ENCODE measurements at places on chromosomes 7 and 10.

GRCh38 chr7:88072715-88073055 lies 138.6 kb downstream of the ADAM22 start:
- no peak for DNase-seq

DNA sequence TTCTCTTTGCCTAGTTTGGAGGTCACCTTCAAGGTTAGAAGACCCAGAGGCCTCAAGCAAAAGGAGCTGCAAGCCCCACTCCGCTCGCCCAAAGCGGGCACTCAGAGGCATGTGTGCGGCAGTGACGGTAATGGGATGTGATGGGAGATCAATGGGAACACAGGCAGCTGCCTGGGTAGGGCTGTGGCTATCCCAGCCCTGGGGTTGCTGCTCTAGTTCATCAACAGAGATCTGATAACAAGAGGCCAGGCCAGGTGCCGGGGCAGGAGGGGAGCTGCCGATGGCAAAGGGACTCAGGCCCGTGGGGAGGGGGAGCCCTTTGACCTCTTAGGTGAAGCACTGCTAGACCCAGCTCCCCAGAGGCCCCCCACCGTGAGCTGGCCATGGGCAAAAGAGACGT lies 52.0 kb upstream of the GNA12 start:
- no peak for DNase-seq

DNA sequence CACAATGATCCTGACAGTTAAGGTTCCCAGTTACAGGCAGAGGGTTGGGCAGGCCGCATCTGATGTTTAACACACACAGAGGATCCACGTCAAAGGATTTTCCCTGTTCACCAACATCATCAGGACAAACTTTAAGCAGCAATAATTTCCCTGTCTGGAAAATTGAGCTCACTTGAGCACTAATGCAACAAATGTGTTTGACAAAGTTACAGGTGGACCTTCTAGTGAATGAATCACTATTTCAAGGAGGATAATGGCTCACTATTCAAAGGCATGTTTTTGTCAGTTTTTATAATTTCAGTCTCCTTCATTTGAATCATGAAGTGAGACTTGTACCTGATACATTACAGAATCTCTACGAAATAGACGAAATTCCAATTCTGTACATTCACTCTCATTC lies 127.3 kb downstream of the DIP2C start:
- no peak for DNase-seq

DNA sequence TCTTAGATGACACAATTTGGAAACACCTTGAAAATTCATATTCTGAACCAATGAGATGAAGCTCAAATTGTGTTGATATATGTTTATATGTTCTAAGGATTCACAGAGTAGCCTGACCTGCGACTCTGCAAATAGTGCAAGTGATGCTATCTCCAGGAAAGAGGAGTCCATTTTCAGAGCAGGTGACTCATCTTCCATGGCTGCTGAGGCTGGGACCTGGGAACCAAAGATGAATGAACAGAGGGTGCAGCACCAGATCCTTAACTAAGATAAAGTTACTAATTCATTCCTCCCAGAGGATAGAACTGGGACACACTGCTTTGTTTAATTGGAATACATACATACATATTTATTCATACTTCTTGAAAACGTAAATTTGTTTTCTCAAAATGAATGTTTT lies 240.6 kb upstream of the SEMA3C start:
- peak; percentile 36 for DNase-seq

DNA sequence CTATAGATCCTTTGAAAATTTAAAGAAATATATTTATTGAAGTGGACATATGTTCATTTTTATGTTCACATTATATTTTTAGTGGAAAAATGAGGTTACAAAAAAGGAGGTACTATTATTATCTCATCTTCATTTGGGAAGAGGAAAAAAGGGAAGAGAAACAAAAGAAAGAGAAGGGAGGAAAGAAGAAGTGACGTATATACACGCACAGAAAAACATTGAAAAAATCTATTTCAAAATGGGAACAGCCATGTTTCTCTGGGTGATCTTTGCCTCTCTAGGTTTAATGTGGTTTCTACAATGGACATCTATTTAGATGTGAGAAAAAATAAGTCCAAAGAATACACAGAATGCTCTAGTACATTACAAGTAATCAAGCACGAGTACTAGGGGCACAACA lies 14.8 kb downstream of the ANK3 start:
- DNase-seq, result no peak

- DNase-seq, result peak; percentile 40
These were observed 253.1 kb upstream of the RHOBTB1 start for GRCh38 chr10:61197057-61197456.

GRCh38 chr7:50308532-50309385 lies 4.2 kb downstream of the IKZF1 start:
- DNase-seq, result no peak

DNA sequence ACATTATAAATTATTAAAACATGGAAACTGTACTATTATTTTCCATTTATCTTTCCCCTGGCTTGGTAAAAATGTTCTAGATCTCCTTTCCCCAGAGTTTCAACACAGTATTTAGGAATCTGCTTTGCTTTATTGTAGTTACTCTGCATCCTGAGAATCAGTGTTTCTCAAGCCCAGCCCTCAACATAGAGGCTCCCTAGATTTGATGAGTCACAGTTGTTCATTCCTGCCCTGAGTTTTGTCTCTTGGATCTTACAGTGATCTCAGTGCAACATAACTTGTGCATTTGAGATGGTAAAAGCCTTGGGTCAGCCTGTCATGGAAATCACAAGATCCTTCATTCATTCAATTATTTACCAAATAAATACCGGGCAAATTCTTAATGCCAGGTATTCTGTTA lies 63.0 kb downstream of the VAX1 start:
- DNase-seq, result no peak

DNA sequence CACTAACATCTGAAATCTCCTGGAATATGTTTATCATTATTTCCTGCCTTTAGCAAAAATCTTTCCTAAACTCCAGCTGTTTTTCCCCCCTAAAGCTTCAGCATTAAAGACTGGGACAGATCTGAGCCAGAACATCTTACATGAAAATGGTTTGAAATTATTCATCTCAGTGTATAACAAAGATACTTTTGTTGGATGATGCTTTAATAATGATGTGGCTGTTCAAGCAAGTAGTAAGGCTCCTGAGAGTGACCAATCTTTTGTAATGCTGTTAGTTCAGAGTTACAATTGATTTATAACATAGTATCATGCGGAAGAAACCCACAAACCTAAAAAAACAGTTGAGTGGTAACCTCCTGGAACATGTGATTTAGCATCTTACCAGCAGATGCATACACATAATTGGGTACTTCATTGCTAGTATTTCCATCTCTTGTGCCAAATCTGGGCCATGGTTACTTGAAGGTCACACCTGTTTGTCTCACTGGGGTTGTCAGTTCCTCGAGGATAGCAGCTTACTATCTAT lies 1.5 kb downstream of the BZW2 start:
- no peak for DNase-seq

DNA sequence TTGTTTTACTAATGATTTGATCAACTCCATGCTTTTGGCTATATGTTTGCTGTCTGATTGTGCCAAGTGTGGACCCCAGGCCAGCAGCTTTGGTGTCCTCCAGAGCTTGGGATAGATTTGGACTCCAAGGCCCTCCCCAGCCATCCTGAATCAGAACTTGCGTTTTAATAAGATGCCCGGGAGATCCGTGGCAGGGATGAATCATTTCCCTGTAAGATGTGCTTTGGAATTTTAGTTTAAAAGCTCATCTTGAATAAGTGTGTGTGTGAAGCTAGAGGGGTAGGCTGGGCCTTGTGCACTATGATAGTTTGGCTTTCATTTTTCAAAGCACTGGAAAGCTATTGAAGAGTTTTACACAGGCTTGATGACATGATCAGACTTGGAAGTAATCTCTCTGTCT lies 66.2 kb upstream of the SDK1 start:
- no peak for DNase-seq

DNA sequence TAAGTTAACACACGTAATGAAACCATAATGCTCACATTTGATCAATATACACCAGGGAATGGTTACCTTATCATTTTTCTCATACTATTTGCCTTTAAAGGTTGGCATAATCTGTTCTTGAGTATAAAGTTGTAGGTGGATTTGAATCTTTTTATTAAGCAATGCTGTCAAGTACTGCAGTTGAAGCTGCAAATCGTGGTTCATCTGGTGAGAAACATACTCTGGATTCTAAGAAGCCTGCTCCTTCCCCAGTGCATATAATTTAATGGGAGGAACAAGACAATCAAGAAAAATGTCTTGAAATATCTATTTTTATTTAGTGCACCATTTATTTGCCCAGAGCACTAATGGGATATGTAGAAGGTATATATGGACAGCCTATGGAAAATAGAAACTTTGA lies 68.7 kb upstream of the DLX6 start:
- no peak for DNase-seq

DNA sequence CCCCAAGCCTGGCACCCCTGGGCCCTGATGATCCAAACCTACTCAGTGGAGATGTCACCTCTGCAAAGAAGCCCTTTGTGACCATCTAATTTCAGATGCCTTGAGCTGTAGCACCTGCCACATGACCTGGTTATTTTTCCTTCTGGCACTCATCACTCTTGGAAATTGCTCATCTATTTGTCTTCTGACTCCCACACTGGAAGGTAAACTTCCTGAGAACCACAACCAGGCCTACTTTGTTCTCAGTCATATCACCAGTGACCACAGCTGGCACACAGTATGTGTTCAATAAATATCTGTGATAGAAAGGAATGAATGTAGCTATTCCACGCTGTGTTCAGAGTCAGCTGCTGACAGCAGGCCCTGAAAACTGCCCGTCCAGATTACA lies 97.1 kb downstream of the SH3PXD2A start:
- no peak for DNase-seq

- no peak for DNase-seq
These were observed 192.1 kb downstream of the HGF start for GRCh38 chr7:81577642-81578340.

DNA sequence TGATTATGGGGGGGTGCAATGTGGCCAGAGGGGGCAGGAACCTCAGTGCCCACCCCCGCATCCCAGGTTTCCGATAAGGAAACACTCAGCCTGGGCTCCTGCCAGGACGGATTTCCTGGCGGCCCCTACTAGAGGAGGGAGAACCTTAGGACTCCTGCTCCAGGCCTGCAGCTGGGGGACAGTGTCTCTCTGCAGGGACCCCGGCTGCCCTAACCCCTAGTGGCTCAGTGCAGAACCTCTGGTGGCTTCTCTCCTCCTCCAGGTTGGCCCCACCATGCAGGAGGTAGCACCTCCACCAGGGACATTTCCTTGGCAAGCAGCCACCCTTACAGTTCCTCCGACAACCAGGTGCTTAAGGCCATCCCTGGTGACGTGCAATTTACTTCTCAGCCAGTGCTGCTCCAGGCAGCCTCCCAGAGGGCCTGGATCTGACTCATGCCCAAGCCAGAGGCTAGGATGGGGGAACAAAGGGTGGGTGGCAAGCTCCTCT lies 31.9 kb downstream of the SH2B2 start:
- DNase-seq, result no peak

GRCh38 chr10:94061026-94061425 lies 67.3 kb downstream of the PLCE1 start:
- no peak for DNase-seq

DNA sequence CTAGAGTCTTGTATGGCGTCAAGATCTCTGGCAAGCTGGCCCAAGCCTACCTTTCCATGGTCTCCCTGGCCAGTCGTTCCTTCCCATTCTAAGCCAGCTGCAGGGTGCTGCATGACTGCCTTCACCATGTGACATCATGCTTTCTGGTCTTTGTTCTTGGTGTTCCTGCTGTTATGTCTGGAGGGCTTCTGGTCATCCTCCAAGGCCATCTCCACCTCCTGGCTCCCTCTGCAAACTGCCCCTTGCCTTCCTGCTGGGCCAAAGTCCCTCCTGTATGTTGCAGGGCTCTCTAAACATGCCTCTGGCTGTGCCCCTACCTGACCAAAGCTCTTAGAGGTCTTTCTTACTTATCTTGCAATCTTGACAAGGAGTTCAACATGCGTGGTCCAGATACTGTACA lies 44.4 kb upstream of the SHH start:
- no peak for DNase-seq

DNA sequence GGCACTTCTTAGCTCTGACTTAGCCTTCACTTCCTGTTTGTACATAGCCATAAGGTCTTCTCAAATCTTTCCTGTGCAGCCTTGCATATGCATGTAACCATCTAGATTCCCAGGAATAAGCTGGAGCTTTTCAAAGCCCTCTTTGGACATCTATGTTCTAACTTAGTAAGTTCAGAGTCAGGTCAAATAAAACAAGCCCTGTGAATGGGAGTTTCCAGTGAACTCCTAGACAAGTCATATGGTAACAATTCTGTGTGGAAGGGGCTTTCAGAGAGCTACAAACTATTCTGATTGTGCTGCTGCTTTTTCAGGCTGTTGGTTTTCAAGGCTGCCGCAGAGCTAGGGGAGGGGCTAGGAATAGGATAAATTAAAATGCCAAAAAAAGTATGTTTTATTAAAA lies 208.4 kb upstream of the AKR1E2 start:
- DNase-seq, result no peak

GRCh38 chr7:8314566-8314965 lies 52.6 kb upstream of the ICA1 start:
- DNase-seq, result no peak

GRCh38 chr10:61931620-61932332 lies 30.3 kb downstream of the ARID5B start:
- DNase-seq, result no peak

- no peak for DNase-seq
These were observed 113.2 kb downstream of the WDFY4 start for GRCh38 chr10:48797830-48798229.

DNA sequence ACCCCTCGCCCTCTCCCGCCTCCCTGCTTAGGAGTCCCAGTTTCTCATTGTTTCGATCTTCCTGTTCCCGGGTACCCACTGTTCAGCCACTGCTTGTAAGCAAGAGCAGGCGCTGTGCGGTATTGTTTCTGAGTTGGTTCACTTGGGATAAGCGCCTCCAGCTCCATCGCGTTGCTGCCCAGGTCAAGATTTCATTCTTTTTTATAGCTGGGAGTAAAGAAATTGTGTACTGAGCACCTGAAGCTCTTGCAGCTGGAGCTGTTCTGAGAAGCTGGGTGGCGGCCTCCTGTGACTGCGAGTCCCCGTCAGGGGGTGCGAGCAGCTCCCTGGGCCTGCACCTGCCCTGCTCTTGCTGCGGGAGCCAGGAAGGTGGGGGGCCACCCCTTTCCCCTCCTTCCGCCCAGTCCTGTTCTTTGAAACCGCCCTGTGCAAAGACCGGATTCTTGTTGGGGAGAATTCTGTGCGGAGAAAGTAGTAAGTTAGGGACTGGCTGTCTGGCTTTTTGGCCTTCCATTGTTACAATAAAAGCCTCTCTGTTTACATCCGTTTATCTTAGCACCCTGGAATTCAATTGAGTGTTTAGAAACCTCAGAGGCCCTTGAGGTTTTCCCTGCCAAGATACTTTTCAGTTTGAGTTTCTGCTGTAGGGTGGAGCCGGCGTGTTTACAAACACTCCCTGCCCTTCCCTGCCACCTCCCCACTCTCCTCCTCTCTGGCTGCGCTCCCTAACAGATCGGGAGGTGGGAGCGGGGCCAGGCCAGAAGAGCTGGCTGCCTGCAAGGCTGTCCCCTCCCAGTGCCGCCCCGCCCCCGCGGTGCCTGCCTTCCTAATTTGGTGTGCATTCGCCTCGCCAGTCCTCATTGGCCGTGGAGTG lies 30.8 kb upstream of the AP5Z1 start:
- peak; percentile 100 for DNase-seq

Measured in fibroblast of villous mesenchyme (primary cell).